H4 (cell line): ENCODE measurements at places on chromosomes 6 and 20.

DNA sequence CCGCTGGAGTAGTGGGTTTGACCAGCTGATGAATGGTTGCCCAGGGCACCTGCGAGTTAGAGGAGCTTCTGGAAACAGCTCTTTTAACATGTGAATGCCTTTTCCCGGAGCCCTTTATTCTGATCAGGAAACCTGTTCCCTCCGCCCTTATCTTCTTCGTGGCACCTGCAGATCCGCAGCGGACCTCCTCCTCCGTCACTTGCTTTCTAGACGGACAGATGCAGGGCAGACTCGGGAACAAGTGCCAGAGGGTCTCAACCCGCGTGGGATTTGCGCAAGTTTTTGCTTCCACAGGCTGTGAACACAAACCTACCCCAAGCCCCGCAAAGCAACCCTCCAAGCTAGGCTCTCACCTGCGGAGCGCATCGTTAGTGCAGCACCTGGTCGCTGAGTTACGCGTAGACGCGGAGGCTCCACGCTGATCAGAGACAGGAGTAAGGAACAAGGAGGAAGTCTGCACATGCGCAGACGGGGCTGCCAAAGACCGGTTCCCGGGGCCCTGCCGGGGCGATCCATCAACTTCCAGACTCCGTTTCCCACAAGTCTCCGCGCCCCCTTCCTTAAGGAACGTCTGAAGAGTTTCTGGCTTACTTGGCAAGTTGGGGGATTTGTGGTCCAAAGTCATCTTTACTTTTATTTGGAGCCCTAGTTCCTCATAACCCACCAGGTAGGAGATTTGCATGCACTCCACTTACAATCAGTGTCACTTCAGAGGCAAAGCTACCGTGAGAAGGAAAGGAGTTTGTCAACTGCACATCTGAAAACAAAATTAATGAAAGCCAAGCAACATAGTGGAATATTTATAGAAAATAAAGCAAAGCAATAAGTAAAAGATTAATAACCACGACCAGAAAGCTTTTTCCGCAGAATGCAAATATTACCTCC is 52.7 kb upstream of the ELMO2 start:
- no peak for DNase-seq

GRCh38 chr6:105562027-105562426 is 159.1 kb upstream of the PREP start:
- DNase-seq: no peak

DNA sequence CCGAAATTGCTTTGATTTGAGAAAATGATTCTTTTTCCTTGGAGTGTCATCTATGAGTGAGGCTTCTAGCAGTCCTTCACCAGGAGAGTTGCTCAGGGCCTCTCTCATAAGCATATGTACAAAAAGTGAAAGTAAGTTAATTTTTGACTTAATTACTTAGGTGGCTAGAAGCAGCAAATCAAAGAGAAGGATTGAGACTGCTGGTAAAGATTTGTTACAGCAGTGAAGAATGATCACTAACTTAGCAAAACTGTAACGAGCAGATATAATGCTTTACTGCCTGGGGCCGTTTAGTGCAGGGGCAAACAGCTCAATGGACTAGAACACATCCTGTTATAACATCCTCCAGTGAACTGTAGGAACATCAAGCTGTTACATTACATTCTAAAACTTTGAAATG is 167.8 kb upstream of the RIPOR2 start:
- DNase-seq: no peak

DNA sequence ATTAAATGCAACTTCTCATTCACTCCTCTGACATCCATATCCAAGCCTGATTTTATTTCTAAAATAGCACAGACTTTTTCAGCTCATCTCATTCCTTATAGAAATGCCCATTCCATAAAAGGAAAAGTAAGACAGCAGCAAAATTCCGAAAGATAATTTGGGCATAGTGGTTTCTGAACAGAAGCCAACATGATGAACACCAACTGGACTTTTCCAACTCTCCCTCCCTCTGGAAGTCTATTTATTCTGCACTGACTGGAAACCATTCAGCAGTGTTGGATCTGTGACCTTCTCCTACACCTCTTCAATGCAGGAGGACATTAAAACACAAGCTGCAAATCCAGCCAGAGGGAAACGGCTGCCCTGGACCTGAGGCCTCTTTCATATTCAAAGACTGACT is 306.2 kb upstream of the NT5E start:
- no peak for DNase-seq

DNA sequence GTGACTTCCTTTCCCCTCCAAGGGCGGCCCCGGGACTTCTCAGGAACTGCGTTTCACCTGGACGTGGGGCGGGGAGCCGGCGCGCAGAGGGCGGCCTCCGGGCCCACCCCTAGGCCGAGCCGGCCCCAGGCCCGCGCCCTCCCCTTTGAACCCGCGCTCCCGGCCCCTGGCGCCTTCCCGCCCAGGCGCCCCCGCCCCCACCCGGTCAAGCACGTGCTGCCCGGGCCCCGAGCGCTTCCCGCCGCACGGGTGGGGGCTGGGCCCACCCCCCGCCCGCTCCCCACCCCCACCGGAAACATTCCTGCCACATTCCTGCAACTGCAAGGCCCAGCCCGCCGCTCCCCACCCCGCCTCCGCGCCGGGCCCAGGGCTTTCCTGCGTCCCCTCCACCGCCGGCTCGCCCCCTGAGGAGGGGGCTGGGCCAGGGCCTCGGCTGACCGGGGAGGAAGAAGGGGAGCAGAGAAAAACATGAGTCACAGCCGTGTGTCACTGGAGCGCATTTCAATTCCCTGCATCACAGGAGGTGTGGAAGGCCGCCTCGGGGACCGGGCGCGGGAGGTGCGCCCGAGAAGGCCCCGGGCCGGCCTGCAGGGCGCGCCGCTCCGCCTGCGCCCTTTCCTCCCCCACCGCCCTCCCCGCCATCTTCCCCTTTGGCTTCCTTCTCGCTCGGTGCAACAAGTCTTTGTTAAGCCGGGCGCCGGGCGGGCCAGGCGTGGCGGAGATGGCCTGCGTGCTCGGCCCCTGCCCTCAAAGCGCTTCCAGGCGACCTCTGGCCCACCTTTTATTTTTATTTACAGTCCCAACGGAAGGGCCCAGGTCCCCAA is 1.2 kb upstream of the HMGA1 start:
- DNase-seq: no peak

DNA sequence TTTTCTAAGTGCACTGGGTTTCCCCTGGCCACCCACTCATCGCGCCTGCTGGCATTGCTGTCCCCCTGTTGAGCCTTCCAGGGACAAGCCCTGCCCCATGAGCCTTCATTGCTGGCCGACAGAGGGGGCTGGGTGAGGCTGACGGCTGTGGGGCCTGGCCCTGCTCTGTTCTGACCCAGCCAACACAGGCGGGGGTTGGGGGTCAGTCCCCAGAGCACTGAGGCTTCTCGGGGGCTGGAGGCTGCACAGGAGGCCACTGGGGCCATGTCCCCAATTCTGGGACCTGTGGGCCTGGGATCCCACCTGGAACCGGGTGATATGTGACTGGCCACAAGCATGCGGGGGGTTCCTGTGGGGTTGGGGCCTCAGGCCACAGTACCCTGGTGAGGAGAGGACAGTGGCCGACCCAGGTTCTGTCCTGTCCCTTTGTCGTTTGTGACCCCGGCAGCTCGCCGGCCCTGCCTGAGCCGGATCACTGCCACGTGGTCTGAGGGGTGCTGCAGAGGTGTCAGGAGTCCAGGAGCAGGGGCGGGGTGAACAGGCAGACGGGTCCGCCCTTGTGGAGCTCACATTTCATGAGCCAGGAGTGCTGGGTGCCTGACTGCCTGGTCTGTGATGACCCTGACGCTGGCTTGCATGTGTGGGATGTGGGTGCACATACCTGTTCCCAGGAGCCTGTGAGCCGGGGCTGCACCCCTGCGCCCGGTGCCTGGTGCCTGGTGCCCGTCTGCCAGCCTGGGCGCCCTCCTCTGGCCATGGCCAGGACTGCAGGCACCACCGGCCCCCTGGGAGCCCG is 2.1 kb upstream of the COL20A1 start:
- DNase-seq: no peak

DNA sequence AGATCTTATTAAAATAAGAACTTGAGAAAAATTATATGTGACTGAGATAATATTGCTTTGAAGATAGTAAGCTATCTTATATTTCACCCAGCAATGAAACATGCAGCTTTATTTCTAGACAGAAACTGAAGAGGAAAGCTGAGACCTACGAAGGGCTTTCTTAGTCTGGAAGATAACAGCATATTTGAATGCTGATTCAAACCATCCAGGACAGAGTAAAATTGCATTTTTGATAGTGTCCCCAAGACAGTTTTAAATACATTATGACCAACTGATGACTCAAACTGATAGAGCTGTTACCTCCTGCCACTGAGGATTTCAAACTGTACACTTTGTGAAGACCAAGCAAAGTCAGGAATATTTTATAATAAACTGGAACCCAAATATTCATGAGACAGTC is 409.6 kb downstream of the GRIK2 start:
- DNase-seq: no peak

DNA sequence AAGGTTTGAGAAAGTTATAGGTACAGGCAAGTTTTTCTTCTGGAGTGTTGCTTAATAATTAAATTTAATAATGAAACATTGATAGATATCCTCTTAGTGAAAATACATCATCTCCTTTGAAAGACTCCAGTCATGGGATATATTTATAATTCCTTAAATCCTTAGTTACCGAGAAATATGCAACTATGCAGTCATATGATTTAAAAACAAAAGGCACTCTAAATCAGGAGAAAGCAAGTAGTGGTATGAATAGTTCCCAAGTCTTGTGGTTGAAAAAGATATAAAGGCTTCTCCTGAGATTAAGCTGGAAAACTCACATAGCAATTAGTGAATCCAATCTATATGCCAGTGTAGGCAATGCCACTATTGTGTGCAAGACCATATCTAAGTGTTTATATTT is 475.4 kb downstream of the EYS start:
- no peak for DNase-seq

DNA sequence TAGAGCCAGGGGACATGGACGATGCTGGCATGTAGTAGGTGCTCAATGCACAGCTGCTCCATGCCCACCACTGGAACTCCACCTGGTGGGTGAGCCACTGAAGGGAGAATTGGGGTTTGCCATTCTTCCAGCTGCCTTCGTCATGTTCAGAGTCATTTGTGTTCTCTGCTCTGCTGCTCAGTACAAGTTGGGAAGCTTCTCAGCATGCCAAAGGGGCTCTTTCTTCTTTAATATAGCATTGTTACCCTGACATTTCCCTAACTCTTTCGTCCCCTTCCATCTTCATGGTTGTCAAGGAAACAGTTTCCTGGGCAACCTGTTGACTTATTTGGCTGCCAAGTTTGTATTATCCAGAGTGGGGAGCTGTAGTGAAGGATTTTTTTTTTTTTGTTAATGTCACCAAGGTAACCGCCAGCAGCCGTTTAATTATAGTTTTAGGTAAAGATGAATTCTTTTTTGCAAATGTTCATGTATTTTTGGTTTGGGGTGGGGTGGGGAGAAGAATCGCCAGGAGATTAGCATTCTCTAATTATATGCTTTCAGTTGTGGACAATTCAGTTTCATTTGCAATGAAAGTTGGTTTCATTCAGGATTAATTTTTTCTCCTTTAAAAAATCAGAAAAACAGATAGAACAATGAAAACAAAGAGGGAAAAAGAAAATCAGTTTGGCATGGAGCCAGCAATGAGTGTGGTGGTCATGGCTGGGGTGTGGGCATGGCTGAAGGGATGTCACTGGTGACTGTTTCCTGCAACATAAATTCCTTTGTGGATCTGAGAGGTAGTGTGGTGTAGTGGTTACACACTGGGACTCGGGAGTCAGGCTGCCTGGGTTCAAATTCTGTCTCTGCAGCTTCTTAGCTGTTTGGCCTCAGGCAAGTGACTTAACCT is 73.0 kb upstream of the KCNG1 start:
- no peak for DNase-seq

DNA sequence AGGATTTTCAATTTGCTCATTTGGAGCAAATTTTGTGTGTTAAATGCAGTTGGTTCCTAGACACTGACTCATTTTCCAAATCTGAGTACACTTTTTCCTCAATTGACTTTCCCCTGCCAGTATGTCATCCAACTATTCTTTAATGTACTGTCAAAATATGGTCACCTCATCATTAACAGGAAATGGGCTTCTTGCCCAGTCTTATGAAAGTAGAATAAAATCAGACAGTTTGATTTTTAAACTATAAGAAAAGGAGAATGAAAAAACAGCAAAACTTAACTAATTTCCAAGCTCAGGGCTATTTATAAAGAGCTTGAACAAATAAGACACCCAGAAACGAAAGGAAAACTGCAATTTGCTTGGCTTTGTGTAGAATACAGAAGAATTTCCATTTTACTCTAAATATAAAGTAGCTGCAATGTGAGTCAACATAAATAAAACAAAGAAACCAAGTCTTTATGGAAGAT is 43.7 kb upstream of the RAB23 start:
- DNase-seq: peak; percentile 30

- DNase-seq: no peak
These were observed 33.3 kb downstream of the LRP11 start for GRCh38 chr6:149830731-149831307.

GRCh38 chr20:46349742-46350056 is 41.4 kb upstream of the CDH22 start:
- no peak for DNase-seq

DNA sequence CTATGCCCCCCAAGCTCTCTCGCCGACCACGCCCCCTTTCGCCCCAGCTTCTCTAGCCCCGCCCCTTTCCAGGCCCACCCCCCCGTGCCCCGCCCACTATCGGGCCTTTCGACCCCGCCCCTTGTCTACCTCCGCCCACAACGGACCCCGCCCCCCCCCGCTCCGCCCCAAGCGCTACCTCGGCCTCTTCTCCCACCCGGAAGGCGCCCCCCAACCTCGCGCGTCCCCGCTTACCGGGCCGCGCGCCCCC is 200 bp downstream of the ZBTB22 start:
- DNase-seq: no peak

GRCh38 chr20:22430154-22430745 is 154.1 kb downstream of the FOXA2 start:
- DNase-seq: peak; percentile 40

- no peak for DNase-seq
These were observed 19.7 kb upstream of the NTSR1 start for GRCh38 chr20:62688855-62689460.

DNA sequence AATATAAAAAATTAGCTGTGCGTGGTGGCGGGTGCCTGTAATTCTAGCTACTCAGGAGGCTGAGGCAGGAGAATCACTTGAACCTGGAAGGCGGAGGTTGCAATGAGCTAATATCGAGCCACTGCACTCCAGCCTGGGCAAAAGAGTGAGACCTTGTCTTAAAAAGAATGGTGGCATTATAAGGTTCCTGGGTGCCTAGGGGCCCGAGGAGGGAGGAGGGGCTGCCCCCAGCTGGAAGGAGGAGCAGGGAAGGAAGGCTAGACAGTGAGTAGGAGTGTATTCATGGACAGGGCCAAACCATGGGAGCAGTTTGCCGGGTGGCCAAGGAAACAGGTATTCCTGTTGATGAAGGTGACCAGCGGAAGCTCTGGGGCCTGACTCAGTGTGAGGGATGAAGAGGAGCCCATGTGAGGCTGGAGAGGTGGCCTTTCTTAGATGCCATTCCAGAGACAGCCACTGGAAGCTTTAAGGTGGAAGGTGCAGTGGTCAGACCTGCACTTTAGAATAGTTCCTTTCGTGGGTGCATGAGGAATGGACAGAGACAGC is 24.2 kb downstream of the MANBAL start:
- no peak for DNase-seq

DNA sequence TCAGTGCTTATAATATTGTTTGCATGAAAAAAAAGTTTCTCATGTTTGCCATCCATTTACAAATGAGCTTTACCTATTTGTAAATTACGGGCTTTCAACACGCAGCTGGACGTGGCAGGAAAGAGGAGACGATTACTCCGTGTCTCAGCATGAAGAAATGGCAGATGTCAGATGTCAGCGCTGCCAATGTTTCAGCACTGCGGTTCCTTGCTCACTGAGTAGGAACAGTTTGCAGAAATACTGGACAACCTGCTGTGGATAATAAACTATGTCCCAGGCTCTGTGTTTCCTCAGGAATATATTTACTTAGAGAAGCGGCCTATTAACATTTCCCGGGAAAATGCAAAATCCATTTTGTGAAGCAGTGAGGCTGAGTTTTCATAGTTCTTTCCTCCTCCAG is 22.7 kb downstream of the RAMACL start:
- DNase-seq: no peak
